ENCODE measurements at places on chromosomes 16 and 17.

- DNase-seq = no peak
These were observed 41.5 kb downstream of the C16orf82 start for GRCh38 chr16:27108051-27108770.

- DNase-seq = no peak
These were observed 13.1 kb upstream of the CYB5B start for GRCh38 chr16:69411064-69411985.

- no peak for DNase-seq
These were observed 156.0 kb downstream of the MAF start for GRCh38 chr16:79444572-79444971.

DNA sequence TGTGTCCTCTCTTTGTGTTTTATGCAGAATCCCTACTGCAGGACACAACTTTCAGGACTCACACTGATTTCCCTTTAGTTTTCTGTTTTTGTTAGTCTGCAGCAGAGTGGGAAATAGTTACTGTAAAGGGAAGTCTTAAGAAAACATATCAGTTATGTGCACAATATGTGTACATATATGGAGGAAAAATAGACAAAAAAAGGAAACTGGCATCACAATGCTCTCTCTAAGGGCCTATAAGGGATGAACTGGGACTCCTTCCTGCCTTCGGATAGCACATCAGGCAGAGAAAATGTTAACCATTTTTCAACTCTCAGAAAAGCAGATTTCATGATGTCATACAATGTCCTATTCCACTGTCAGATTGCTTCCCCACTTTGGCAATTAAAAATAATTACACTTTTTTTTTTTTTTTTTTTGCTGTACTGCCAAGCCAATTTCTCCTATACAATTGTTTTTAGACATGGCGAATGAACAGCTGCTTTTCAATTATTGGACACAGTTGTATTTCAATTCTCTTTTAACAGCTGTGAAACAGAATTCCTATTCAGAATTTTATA is 112.5 kb upstream of the KCNJ16 start:
- DNase-seq = no peak

DNA sequence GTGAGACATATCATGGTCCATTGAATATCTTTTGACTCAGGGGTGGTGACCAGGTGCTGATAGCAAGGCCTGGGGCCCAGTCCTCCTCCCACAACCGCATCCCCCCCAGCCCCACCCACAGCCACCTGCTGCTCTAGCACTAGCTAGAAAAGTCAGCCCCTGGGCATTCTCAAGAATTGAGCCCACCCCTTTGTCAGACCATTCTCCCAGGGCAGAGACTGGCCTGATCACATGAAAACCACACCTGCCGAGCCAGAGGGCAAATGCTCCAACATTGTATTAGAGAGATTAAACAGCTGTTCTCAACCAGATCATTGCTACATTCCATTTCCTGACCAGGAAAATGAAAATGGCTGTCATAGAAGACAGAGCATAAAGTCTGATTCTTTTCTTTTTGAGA is 62.4 kb downstream of the RAB11FIP4 start:
- DNase-seq = no peak

GRCh38 chr16:84834403-84834772 is 14.6 kb downstream of the CRISPLD2 start:
- DNase-seq = no peak

- DNase-seq = no peak
These were observed 40.8 kb downstream of the MRM1 start for GRCh38 chr17:36641877-36642845.

DNA sequence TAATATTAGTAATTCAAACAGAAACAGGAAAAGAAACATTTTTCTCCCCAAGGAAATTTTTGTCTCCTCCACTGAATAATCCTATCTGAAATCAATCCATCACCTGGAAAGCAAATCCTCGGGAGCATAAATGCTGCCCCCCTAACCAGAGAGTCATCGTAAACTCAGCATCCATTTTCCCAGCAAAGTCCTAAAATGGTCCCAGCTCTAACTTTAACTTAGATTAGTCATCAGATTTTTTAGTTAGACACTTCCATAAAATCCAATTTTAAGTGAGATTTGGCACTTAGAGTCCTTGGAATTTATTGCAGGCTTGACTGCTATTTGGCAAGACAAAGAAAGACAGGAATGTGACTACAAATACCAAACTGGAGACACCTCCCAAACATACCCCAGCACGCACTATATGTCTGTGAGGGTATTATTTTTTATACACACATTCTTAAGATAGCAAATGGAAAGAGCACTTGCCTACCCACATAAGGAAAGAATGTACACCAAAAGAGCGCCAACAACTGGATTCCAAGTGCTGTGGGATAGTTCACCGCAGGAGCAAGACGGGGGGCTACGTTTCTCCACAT is 15.4 kb downstream of the SCO1 start:
- no peak for DNase-seq

GRCh38 chr17:78442648-78443218 is 64.3 kb downstream of the PGS1 start:
- DNase-seq = no peak

- DNase-seq = no peak
These were observed 896.2 kb downstream of the CDH11 start for GRCh38 chr16:64225696-64226095.

DNA sequence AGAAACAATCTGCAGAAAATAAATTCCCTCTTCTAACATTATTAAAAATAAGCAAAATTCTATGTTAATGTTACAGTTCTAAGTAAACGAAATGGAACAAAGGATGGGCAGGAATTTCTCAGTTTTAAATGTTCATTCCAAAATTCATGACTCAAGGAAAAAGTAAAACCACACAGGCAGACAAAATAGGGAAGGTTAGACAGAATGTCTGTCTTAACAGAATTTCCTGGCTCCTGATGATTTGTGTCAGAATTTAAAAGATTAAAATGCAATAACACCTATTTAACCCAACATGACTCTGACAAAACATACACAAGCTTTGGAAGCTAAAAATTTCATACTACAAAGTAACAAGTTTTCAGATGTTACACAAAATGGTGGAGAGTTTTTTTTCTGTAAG is 42.8 kb downstream of the SPOP start:
- no peak for DNase-seq

DNA sequence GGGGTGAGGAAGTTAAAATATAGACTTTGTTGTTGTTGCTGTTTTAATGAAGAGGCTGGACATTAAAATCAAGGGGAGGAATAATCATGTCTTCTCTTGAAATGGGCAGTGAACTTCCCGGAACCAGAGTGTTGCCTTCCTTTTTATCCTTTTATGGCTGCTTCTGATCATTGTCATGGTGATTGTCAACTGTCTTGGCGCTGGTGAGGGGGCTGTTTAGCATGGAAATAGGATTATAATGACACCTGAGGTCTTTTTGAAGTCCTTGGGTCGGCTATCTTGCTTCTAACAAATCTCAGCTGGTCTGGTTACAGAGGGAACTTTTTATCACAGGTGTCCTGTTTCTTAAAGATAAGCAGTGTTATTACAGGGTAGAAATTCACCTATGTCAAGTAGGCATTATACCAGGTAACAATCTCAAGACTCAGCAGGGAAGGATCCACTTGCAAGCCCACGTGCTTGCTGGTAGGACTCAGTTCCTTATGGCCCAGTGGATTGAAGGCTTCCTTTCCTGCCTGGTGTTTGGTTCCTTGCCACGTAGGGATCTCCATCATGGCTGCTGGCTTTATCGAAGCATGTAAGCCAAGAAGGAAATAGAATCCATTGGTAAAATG is 349.3 kb downstream of the WWOX start:
- DNase-seq = no peak

GRCh38 chr17:2418572-2418971 is 17.7 kb upstream of the MNT start:
- no peak for DNase-seq

GRCh38 chr16:66401610-66402009 is 25.5 kb upstream of the BEAN1 start:
- no peak for DNase-seq

GRCh38 chr17:7852919-7853690 is 1.8 kb upstream of the TMEM88 start:
- no peak for DNase-seq

GRCh38 chr16:83940630-83941378 is 12.2 kb upstream of the OSGIN1 start:
- DNase-seq = no peak

DNA sequence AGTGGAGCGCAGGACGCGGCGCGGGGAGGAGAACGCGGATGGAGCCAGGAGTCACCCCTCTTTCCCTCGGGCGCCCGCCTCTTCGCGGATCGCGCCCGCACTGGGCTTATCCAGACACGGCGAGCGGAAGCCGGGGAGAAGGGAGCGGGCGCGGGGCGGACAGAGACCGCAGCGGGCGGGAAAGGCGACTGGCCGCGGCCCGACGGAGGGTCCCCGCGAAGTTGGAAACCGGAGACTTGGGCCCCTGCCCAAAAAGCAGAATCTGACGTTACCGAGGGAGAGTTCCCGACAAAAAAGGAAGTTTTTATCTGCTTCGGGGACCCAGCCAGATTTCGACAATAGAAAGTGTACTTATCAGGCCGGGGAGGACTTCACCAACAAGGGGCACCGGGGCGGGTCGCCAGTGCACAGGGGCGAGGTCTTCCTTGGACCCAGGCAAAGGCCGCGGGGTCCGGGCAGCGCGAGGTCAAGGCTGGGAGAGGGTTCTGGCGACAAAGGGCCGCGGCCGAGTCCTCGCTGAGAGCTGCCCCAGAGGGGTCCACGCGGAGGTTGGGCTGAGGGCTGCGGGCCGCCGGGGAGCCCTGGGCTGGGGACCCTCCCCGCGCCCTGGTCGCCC is 519 bp downstream of the ST6GALNAC2 start:
- DNase-seq = no peak

- no peak for DNase-seq
These were observed 2.4 kb downstream of the TPPP3 start for GRCh38 chr16:67390816-67391423.

DNA sequence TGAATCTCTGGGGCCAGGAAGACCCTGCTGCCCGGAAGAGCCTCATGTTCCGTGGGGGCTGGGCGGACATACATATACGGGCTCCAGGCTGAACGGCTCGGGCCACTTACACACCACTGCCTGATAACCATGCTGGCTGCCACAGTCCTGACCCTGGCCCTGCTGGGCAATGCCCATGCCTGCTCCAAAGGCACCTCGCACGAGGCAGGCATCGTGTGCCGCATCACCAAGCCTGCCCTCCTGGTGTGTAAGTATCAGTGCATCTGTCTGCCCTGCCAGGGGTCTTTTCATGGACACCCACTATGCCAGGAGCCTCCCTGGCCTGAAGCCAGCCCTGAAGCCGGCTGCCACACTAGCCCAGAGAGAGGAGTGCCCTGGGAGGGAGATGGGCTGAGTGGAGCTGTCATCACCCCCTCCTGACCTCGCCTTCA is at the start of gene CETP:
Gene CETP (plus strand): TSS at position 100 of the 431 bp plus-strand sequence. CDS start 30 bp downstream, at position 130.
- no peak for DNase-seq

Data from non-pigmented ciliary epithelial cell (primary cell).